Substantia nigra (tissue), 51 donors: ENCODE measurements at places on chromosomes 7 and 10.

GRCh38 chr7:46244757-46245156 is 323.7 kb upstream of the IGFBP3 start:
- no peak for DNase-seq

DNA sequence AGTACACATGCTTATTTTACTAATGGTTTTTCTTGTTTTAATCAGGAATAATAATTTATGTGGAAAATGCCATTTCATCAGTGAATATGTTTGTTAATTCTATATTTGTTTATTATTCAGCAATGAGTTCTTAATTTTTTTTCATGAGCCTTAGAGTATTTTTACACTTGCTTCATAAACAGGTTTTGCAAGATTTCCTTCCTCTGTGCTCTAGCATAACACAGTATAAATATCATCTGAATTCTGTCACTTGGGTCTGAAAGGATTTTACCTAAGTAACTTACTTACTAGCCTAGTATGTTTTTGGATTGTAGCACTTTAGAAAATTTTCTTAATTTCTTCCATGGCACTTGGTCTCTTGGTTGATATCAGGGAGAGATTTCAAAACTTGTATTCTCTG is 45.8 kb downstream of the GLCCI1 start:
- DNase-seq: no peak

- no peak for DNase-seq
Observed at GRCh38 chr7:30901856-30902255, 9.8 kb upstream of the AQP1 start.

DNA sequence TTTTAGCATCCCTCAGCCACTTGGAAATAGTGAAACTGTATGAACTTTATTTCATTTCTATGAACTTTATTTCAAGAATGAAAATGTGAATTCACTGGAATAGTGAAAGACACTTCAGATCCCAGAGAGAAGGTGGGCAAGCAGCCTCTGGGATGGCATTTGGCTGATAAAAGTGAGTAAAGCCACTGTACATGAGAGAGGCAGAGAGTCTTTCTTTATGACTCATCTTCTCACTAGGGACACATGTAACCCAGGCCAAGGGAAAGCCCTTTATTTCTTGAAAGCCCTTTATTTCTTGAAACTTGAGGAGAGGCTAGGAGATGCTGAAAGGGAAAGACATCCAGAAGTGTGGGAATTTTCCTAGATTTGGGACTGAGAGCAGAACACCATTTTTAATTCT is 148.9 kb upstream of the SMIM30 start:
- DNase-seq: no peak

DNA sequence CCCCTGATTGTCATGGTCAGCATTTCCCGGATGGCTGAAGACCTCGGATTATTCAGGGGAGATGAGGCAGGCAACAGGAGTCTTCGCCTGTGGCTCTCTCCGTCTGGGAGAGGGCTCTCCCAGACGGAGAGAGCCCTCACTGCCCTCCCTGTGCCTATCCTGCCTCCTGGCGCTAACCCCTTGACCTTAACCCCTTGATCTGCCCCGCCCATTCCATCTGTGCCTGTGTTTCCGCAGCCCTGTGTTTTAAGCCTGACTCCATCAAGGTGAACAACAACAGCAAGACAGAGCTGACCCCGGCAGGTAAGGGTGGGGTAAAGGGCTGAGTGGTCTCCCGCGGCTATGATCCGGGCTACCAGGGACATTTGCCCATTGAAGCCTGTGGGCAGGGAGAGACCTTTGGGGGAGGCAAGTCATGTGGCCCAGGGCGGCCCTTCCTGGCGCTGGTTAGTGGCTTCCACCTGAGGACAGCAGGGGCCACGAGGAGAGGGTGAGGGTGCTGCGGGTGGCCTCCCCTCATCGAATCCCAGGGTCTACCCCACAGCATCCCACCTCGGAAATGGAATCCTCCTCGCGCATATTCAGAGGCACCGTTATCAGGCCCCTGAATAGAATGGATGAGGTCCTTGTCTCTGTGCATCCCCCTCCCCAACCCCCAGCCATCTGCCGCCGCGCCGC is 4.2 kb upstream of the MUC12 start:
- DNase-seq: no peak

- no peak for DNase-seq
Observed at GRCh38 chr7:24017519-24017918, 266.5 kb upstream of the NPY start.

DNA sequence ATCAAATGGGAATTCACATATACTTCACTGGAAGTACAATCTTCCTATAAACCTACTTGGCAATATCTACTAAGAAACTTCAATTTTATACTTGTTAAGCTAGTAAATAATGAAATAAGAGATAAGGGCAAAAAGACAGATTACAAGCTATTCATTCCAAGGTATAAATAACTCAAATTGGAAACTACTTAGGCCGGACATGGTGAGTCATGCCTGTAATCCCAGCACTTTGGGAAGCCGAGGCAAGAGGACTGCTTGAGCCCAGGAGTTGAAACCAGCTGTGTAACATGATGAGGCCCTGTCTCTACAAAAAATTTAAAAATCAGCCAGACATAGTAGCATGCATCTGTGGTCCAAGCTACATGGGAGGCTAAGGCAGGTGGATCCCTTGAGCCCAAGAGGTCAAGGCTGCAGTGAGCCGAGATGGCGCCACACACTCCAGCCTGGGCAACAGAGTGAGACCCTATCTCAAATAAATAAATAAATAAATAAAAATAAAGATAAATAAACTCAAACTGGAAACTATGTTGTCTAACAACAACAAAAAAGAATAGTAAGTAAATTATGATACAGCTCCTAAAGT is 37.6 kb downstream of the ARHGAP21 start:
- DNase-seq: no peak
